Epithelial cell of esophagus (primary cell): ENCODE measurements at places on chromosomes 2 and 18.

- no peak for DNase-seq
These were observed 44.3 kb upstream of the CABYR start for GRCh38 chr18:24094561-24094960.

DNA sequence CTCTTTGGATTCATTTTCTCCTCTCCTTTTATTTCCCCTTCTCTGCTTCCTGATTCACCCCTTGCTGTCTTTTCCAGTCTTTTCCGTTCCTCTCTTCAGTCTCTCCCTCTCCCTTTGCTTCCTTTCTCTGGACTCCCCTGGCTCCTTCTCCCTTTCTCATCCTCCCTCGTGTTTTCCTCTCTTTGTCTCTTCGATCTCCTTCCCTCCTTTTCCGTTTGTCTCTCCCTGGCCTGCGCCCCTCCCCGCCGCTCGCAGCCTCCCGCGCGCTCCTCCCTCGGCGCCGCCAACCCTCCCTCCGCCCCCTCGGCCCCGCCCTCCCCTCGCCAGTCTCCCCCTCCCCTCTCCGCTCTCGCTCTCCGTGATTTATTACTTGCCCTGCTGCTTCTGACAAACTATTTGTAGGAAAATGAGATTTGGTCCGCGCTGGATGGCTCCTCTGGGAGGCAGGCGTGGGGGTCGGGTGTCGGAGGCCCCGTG is 46.0 kb upstream of the PAX8 start:
- DNase-seq: peak; percentile 71

GRCh38 chr2:217777906-217778305 is 224.9 kb downstream of the TNS1 start:
- no peak for DNase-seq

- DNase-seq: no peak
These were observed 1339.6 kb upstream of the LRRTM1 start for GRCh38 chr2:81644189-81644588.

- DNase-seq: peak; percentile 79
These were observed 29.9 kb downstream of the PELI1 start for GRCh38 chr2:64114063-64114911.

GRCh38 chr2:96895746-96896651 is 26.1 kb upstream of the SEMA4C start:
- peak; percentile 72 for DNase-seq

DNA sequence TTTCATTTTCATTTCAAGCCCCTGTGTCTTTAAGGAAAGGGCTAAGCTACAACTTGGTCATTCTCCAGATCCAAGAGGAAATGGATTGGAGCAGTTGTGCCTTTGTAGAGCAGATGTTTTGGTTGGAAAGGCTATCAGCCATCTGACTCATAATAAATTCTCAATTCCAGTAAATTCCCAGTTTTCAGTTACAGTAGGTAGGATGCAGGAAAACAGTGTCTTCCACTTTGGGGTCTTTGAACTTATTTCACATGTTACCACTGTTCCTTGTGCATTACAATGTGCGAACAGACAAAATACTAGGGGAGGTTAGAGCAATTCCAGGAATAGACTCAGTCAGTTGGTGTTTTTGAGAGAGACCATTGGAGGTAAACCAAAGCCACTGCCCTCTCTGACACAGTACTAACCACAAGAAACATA is 211.9 kb downstream of the BABAM2 start:
- DNase-seq: peak; percentile 20

DNA sequence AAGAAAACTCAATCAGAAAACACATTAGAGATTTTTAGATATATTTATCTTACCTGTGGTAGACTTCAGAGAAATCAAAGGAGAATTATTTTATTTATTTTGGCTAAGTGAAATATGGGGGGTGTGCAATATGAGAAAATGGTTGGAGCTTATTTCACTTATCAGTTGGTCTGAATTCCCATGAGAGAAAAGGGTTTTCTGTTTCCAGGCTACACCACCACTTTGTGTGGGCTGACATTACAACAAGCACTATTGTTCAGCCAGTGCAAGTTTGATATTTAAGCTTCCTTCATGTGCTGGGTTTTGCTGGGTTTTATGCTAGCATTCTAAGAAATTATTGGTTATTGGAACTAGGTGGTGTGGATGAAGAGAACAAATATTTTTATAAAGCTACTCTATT is 33.5 kb downstream of the RMND5A start:
- no peak for DNase-seq

GRCh38 chr2:70723286-70723885 is 44.6 kb downstream of the ADD2 start:
- no peak for DNase-seq

DNA sequence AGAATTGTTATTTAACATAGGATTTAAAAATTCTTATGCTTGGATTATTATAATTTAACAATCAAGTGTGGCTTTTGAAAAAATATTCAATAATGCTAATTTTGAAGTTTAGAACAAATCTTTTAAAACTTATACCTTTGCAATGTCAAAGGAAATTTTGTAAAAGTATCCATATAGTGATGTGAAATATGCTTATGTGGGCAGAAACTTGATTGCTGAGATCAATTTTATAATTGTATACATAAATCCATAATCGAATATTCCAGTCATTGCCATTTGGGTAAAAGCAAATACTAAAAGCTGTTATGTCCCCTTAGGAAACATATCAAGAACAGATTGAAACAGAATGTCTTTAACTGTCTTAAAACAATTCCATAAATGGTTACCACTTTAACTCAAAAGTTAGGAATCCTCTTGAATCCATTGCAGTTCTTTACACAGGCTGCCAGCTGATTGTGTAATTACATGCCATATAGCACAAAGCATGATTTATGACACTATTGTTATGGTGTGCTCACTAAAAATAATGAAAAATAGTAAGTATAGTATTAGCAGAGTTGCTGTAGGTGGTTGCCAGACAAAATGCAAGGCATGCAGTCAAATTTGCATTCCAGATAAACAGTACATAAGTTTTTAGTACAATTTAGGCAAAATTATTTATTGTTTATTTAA is 24.2 kb downstream of the PLCL1 start:
- peak; percentile 13 for DNase-seq

DNA sequence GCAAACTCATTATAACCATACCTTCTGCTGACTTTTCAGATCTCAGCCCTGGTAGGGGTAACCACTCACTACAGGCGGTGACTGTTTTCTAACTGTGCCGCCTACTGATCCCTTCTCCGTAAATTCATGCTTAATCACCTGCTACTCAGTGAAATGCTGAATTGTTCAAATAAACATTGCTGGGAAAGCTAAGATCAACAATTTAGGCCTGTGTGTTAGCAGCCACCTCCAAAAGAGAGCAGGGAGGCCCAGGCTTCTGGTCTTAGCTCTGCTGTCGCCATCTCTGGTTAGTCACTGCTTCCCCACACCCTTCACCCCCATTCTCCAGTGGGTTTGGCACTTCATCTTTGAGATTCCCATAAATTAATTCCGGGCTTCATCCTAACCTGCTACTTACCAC is 21.8 kb upstream of the NT5C1B start:
- DNase-seq: no peak

- no peak for DNase-seq
These were observed 24.5 kb upstream of the PEX13 start for GRCh38 chr2:60992985-60993392.

GRCh38 chr2:110713513-110714362 is 18.6 kb upstream of the ACOXL start:
- peak; percentile 66 for DNase-seq

DNA sequence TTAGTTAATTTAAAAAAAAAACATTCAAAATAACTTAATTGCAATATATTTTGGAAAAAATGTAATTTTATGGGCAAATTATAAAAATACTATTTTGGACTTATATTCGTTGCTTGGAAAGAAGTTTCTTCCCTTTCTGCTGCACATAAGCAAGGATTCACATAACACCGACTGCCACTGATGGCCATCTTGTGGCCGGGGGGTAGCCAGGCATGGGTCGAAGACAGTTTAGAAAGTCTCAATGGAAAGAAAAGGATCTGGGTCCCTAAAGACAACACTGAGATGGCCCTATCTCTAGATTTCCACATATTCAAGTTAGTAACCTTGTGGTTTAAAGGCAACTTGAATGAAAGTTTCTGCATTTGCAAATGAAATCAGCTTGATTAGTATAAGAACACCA is 318.6 kb downstream of the AKAIN1 start:
- DNase-seq: no peak

DNA sequence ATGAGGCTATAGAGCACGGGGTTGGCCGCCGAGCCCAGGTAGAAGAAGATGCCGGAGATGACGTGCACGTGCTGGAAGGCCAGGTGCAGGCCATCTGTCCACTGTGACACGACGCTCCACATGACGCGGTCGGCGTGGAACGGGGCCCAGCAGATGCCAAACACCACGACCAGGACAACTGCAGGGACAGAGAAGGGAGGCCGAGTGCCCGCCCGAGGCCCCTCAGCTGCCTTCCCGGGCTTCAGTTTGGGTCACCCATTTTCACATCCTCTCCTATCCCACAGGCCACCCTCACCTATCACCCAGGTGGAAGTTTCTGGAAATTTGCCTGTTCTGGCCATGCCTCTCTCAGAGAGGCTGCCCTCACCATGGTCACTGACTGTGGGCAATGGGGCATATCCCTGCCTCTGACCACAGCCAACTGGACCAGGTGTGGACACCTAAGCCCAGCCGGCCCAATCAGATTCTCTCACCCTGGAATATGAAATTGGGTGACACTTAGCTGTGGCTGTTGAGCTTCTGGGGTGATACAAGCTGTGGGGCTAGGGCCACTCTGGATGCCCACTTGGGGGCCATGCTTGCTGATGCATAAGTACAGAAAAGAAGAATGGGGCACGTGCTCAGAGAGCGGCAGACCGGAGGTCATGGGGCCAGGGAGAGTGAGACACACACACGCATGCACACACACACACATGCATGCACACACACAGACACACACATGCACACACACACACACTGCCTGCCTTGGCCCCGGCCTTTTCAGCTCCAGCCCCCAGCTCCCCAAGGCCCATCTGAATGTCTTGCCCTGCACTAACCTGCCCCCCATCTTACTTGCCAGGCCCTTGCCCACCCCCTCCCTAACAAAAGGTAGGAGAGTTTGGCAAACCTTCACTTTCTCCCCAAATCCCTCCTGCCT is 4.7 kb downstream of the NMUR1 start:
- no peak for DNase-seq

DNA sequence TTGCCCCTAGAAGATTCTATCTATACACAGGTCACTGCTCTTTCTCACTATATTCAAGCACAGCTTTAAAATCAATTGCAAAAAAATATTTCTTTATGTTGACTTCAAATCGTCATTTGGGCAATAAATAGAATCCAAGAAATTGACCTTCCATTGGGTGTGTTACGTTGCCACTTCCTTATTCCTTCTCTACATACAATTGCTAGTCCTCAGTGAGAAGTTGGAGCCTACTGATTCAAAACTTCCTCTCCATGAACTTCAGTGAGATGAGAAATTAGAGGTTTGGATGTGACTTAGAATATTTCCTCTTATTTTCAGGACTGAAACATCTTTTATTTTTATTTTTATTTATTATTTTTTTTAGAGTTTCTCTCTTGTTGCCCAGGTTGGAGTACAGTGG is 40.3 kb downstream of the PMAIP1 start:
- no peak for DNase-seq

DNA sequence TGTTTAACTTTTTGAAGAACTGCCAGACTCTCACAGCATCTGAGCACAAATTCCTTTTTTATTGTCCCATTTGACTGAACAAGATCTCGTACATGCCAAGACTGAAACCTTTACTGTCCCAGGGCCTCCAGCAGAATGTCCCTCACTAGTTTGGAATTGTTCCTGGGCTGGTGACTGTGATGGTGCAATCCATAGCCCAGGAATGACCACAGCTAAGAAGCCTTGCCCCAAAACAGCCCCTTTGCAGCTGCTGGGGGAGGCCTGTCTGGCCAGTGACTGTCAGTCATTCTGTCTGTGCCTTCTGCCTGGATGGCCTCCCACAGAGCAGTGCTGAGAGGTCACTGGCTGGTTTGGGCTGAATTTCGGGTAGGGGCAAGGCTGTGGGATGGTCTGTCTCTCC is 184.5 kb upstream of the MSH6 start:
- no peak for DNase-seq

- no peak for DNase-seq
These were observed 999.8 kb upstream of the CDH2 start for GRCh38 chr18:29176681-29177080.

DNA sequence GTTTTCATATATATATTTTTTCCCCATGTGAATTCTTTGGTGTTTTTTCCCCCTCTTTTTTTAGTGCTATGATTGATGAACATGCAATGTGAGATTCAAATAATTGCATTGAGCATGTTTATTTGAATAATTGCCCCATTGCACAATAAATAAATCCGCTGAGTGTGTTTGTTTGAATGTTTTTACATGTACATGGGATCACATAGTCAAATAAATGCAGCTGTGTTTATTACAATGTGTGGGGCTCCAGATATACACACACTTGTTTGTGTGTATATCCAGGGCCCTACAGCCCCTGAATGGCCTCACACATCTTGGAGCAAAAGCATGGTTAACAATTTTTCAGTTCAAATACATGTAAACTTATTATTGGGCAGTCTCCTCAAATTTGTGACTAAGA is 134.5 kb downstream of the ZEB2 start:
- no peak for DNase-seq

DNA sequence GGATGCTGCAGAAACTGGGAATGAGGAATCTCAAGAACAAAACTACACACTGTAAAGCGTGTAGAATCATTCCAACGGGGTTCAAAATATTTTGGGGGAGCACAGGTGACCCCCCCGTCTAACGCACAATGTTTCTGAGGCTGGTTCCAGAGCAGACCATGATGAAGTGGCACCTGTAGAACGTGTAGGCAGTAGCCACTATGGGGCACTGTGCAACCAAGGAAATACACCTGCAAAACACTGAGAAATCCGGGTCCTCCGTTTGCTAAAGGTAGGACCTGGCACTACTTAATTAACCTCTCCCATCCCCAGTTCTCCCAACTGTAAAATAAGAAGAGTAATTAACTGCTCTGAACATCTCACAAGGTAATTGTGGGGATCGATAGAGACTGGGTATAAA is 22.6 kb downstream of the ST6GAL2 start:
- DNase-seq: peak; percentile 1

DNA sequence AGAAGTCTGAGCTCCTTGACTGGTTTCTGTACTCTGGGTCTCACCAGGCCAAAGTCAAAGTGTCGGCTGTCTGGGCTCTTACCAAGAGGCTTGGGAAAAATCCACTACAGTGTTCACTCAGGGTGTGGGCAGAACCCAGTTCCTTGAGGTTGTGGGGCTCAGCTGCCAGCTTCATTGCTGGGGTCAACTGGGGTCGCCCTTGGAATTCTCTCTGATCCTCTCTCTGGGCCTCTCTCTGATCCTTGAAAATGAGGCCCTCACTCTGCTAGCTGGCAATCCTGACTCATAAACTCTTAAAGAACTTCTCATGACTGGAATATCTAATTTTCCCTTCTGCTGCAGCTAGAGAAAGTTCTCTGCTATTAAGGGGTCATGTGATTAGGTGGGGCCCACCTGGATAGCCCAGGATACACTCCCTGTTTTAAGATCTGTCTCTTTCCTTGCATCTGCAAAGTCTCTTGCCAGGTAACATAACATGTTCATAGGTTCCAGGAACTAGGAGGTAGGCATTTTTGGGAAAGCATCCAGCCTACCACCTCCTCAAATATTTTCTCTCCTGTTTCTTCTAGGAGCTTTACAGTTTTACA is 66.3 kb downstream of the SP110 start:
- no peak for DNase-seq

- DNase-seq: peak; percentile 19
These were observed 155.1 kb upstream of the RASGRP3 start for GRCh38 chr2:33321236-33321771.

- DNase-seq: no peak
These were observed 23.2 kb downstream of the RALB start for GRCh38 chr2:120275617-120276400.
